ENCODE measurements at places on chromosomes 5 and 9.

- DNase-seq, result no peak
These were observed 8.6 kb upstream of the PCDHB1 start for GRCh38 chr5:141042555-141042954.

DNA sequence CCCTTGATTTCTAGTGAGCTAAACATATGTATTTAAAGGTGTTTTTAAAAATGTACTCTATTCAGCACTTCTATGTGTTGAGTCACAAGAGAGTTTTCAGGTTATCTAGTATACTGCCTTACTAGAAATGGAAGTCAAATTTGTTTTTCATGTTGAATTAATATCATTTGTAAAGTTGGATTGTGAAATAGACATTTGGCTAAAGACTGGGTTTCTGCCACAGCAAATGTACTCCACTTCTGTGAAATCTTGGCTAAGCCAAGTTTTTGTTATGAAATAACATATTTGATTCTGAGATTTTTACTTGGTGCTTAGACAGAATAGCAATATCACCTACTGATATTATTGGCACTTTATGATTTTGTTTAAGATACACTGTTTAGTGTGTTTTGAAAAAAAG is 106.0 kb downstream of the CWC27 start:
- DNase-seq, result no peak

DNA sequence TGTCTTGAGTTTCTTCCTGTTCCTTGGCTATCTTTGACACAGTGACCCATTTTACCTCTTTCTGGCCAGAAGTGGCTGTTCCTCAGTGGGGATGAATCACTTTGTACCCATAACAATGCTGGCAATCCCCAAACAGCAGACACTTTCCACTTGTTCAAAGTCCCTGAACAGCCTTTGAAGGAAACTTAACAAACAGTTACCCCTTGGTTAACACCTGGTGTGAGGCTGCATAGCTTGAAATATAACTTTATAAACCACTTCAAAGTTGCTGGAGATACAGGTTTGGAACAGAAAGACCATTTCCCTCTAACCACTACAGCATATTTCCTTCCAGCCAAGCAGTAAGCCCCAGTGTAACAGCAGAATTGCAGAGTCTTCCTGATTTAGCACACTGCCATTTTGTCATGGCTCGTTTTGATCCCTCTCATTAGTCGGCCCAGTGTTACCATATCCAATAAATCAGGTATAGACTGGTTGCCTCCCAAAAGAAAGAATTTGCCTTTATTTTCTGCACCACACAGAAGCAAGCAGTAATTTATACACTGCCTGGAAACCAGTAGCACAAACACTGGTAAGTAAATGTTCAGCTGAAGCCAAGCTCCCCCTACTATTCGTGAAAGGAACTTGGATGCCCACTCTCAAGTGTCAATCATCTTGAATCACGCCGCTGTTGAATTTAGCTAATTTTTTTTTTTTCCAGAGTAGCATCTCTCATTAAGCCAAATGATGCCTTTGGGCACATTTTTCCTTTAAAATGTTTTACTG is 225.9 kb downstream of the PIK3R1 start:
- DNase-seq, result no peak

DNA sequence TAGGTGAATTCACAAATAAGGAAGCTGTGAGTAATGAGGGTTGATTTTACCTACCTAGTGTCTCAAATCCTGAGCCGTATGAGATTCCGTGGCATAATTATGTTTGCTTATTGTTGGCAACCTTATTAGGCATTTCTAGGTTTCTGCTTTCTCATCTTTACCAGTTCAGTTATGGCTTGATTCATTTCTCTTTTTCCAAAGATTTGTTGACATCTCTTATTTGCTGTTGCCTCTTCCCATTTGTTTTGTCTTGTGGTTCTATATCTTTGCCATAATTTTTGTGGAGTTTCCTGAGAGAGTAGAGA is 470 bp downstream of the IL31RA start:
- DNase-seq, result no peak

Measured in urothelium cell line (cell line).